Right ventricle myocardium superior (tissue), 1 donor: ENCODE measurements at places on chromosomes 3 and 15. TPM values are rescaled to one million over a fixed set of nuclear protein-coding genes. Genes with fewer than 3 reads are reported as not detected.

DNA sequence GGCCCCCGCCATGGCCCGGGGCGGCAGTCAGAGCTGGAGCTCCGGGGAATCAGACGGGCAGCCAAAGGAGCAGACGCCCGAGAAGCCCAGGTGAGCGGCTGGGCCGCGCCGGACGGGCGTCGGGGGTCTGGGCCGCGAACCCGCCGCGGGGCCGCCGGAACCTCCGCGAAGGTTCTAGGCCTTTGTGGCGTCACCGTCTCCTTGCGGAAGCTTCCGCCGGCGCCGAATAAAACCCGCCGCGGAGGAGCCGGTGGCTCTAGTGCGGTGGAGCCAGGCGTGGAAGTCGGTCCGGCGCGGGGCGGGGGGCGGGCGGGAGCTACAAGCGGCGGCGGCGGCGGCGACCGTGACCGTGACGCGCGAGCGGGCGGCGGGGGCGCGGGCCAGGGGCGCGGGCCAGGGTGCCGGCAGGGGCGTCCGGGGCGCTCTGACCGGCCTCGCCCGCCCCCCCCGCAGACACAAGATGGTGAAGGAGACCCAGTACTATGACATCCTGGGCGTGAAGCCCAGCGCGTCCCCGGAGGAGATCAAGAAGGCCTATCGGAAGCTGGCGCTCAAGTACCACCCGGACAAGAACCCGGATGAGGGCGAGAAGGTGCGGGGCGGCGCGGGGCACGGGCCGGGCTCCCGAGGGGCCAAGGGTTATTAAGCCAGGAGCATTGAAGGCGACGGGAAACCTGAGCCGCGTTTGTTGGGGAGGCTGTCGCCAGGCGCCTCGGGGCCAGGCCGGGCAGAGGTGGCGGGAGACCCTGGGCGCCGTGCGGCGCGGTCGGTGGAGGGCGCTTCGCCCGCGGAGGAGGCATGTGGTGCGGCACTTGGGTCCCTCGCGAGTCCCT, at the start of gene DNAJA4:
Gene DNAJA4, plus strand, starts transcription at position 259 of the 833 bp plus-strand sequence. Its CDS starts 202 bp downstream, at position 461.
- peak; percentile 85 for DNase-seq

FAM107A gene
- total RNA-seq: 95.2 TPM

UPK1B gene
- total RNA-seq: not detected

DNA sequence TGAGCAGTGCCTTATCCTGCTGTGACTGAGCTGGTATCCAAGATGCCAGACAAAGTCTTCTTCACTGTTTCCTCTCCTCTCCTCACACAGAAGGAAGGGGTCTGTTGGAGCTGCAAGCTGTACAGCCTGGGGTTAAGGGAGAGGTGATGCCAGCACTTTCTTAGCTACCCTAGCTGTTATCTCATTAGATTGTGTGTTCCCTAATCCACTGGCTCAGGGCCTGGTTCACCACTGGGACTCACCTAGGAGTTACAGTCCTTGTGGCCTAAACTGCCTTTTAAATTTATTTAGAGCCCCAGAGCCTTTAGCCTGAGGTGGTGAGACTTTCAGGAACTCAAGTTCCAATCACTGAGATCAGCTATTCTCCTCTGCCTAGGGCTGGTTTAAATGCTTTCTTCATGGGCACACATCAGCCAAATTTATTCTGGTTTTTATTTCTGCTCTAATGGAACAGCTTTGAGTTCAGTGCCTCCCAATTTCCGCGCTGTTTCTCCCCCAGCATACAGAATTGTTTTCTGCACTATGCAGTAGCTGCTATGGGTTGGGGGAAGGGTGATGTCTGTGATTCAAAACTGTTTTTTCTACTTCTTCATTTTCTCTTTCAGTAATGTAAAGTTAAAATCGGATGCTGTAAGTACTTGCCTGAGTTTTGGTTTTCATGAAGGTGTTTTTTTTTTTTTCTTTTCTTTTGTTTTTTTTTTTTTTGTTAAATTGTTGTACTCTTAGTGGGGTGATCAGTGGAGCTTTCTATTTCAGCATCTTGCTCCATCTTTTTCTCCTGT, 198.8 kb downstream of the DOCK3 start:
- DNase-seq: no peak

HRH1 gene
- total RNA-seq: 1.3 TPM

DNA sequence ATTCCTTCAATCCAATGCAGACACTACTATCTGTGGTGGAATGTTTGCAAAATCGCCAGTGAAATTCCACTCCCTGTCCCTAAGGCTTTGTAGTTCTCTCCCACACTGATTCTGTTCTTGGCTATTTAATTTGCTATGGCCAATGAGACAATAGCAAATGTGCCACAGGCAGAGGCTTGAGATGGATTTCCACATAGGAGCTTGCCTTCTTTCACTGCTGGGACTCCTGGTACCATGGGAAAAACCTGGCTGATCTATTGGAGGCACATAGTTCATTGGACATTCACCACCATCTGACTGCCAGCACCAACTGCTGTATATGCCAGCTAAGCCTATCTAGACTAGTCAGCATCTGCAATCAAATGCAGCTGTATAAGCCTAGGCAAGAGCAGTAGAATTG, 103.8 kb downstream of the NR1D2 start:
- DNase-seq: no peak

GRCh38 chr3:880371-880770, 212.5 kb upstream of the CNTN6 start:
- DNase-seq: no peak

GRCh38 chr15:90165157-90165556, 36.0 kb upstream of the SEMA4B start:
- no peak for DNase-seq

DNA sequence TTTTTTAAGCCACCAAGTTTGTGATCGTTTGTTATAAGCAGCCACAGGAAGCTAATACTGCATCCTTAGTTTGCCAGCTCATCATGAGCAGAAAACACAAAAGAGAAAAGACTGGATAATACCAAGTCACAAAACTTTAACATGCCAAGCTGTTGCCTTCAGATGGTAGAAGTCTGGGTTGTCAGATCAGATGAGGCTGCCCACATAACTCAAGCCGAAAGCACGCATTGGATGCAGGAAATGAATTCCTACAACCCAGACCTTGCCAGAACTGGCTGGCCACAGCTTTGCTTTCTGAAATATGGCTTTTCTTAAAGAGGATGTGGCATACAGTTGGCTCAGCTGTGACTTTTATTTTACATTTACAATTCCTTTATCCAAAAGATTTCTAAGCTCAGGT, 118.3 kb upstream of the NEO1 start:
- DNase-seq: no peak

- DNase-seq: no peak
Measured at GRCh38 chr3:42649006-42649405, 4.5 kb upstream of the ZBTB47 start.

DNA sequence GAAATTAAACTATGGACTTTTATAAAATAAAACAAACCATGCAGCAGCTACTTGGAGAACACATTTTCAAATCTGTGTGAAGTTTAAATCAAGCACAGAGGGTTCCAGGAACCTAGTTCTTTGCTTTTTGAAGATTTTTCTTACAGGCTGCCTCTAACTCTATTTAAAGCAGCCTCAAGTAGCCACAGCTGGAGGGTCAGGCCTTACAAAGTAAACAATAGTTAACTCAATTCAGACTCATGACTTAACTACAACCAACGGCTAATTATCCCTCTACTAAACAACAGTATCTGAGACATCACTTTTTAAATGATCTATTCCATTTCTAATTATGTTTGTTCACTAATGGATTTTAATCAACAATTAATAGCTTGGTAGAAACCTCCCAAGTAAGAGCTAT, 9.8 kb downstream of the LRIG1 start:
- no peak for DNase-seq

DNA sequence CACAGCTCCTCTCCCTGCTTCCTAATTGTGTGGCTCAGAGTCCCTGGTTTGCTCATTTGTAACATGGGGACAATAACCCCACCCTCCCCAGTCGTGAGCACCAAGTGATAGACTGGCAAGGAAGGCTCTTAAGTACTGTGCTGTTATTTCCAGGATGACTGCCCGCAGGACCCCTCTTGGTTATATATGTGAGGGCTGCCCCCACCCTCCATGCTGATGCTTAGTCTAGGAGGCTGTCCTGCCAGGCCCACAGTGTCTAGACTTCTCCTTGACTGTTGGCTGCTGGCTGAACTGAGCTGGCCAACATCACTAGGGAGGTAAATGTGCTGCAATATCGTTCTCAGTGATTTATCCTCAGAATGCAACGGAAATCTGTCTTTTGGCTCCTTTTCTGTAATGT, 45.1 kb downstream of the RAB11A start:
- DNase-seq: no peak

LRRC15 gene
- 0.16 TPM for total RNA-seq

DNA sequence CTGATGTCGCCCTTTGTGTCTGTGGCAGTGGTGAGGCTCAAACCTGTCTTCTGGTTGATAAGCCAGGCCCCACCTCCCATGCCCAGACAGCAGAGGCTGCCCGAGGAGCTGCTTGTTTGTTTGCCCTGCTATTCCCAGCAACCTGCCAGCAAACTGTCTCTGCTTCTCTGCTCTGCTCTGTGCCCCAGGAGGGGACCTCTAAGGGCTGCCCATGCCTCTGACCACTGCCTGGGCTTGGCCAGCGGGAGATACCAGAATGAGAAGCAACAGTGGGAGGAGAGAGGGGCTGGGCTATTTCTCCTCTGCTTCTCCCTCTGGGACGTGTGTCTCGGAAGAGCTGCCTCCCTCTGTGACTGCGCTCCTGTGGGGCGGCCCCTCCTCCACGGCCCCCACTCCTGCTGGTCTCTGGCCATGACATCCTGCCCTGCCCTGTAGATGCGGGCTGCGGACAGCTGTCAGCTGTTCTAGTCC, 213.1 kb downstream of the RPLP1 start:
- no peak for DNase-seq

GRCh38 chr3:107062787-107063186, 314.5 kb upstream of the CCDC54 start:
- DNase-seq: no peak

DNA sequence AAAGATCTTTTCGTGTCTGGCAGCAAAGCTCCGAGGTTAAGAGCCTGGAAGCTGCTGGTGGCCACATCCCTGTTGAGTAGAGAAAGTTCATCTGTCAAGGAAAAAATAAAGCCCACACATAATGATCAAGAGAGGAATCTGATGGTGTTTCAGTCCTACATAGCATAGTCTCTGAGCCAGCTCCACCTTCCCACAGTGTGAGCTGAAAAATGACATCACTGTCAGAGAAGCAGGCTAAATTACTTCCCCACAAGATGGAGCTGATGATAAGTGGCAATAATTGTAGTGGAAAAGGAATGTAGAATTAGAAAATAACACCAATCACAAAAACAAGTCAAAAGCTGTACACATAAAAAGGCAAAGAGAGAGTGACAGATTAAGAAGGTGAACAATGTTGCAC, 84.5 kb downstream of the AQP9 start:
- DNase-seq: no peak

DNA sequence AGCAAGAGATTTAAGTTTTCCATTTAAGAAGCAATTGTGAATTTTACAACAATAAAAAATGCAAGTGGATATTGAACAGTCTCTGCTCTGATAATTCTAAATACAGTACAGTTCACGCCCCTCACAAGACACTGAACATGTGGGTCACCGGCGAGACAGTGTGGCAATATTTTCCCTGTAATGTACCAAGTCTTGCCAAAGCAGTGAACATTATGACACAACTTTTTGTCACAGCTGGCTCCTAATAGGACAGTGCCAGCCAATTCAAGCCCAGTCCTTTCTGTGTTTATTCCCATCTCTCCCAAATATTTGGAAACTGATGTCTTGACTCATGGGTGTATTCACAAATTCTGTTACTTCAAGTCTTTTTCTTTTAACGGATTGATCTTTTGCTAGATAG, 62.3 kb downstream of the PPARG start:
- no peak for DNase-seq

- peak; percentile 60 for DNase-seq
Measured at GRCh38 chr3:196636369-196637349, 2.8 kb upstream of the NRROS start.

DNA sequence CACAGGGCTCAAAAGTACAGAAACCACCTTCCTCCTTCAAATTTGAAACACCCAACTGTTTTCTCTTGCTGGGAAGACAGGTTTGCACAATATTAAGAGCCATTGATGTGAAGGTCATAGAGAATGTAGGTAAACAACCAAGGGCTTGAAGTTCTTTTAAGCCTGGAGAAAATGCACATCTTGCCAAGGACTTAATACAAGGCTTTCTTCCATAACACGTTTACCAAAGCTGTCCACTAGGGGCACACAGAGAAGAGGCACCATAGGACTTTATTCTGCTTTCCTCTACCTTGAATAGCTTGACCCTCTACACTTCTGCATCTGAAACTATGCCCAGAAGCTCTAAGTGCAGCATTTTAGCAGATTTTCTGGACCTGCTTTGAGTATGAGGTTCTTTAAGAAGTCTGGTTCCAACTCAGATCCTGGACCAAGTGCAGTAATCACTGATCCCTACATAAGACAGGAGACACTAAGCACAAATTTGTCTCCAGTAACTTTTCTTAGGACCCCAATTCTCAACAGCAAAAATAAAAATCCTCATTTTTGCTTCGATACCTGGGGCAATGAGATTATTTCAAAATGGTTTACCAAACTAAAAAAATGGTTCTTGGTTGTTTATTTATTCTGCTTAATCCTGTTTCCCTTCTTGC, 138.0 kb downstream of the FBN1 start:
- DNase-seq: no peak

STT3B gene
- 85.3 TPM for total RNA-seq

NEIL1 gene
- 9.7 TPM for total RNA-seq

- DNase-seq: no peak
Measured at GRCh38 chr3:150371741-150372254, 36.3 kb upstream of the TSC22D2 start.

GRCh38 chr3:176041812-176042211, 1155.5 kb downstream of the TBL1XR1 start:
- DNase-seq: no peak

DNA sequence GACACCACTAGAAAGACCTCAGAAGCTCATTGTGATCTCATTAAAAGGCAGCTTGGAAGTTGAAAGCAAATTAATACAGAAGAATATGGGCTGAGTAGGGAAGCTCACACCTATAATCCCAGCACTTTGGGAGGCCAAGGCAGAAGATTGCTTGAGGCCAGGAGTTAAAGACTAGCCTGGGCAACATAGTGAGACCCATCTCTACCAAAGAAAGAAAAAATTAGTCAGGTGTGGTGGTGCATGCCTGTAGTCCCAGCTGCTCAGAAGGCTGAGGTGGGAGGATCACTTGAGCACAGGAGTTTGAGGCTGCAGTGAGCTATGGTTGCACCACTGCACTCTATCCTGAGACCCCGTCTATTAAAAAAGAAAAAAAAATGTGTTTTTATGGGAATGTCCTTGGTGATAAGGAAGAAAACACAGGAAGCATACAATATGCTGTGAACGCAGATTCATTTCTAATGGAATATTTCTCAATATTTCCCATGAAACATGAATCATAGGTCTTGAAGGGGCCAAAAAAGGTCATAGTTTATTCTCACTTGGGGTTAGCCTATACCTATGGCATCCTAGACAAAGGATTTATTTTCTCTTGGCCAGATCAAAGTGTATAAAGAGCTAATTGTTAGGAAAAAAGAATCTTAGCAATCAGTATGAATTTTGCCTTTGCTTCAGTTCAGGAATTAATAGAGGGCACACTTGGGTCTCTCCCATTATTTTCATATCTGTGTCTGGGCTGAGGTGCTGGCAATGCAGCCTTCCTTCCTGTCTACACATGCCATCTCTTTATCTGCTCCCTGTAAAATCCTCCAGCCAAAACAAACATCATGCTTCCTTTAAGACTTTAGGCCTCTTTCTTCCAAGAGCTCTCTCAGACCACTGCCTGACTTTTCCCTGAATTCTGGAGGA, 98.2 kb downstream of the FNDC3B start:
- no peak for DNase-seq

SEMA6D gene
- 16.5 TPM for total RNA-seq
